HFFc6 (cell line): ENCODE measurements at places on chromosomes 4 and X. TPM values are rescaled to one million over a fixed set of nuclear protein-coding genes. Genes with fewer than 3 reads are reported as not detected.

ZNF718 gene
- total RNA-seq = 0.65 to 2.1 TPM (median 1.7 TPM) in 3 replicates

CCSER1 gene
- total RNA-seq = not detected in 3 replicates

IL2 gene
- total RNA-seq = not detected in 3 replicates

MND1 gene
- total RNA-seq = 3.0 to 8.8 TPM (median 8.5 TPM) in 3 replicates

ABCD1 gene
- total RNA-seq = 14.8 to 18.2 TPM (median 18.0 TPM) in 3 replicates

USP17L27 gene
- not detected in 3 replicates for total RNA-seq

NUDT11 gene
- total RNA-seq = 4.5 to 5.5 TPM (median 4.7 TPM) in 3 replicates

EDA2R gene
- 22.0 to 24.4 TPM (median 24.4 TPM) in 3 replicates for total RNA-seq

FAM236C gene
- total RNA-seq = not detected in 2 replicates

FRMPD4 gene
- 0.12 to 0.40 TPM (median 0.14 TPM) in 3 replicates for total RNA-seq

TXK gene
- total RNA-seq = not detected in 3 replicates

HGFAC gene
- not detected in 3 replicates for total RNA-seq

AR gene
- 9.7 to 15.5 TPM (median 12.6 TPM) in 3 replicates for total RNA-seq

FAT4 gene
- 11.3 and 16.0 TPM in 2 replicates for total RNA-seq

LUZP4 gene
- total RNA-seq = not detected in 3 replicates

POF1B gene
- not detected in 3 replicates for total RNA-seq

EDNRA gene
- 1.3 to 2.3 TPM (median 1.6 TPM) in 3 replicates for total RNA-seq

KLHL34 gene
- not detected in 3 replicates for total RNA-seq

ASB12 gene
- total RNA-seq = not detected in 3 replicates

GPR82 gene
- total RNA-seq = not detected in 3 replicates

CYBB gene
- not detected in 3 replicates for total RNA-seq

NLRP2B gene
- total RNA-seq = not detected in 3 replicates

RS1 gene
- not detected in 2 replicates for total RNA-seq

INTU gene
- 4.7 to 6.2 TPM (median 5.2 TPM) in 3 replicates for total RNA-seq

GAGE12E gene
- total RNA-seq = not detected in 2 replicates

PDE6B gene
- not detected in 3 replicates for total RNA-seq

HTR2C gene
- not detected in 3 replicates for total RNA-seq

SYNPO2 gene
- total RNA-seq = 11.6 and 38.8 TPM in 2 replicates

PIN4 gene
- 4.8 to 5.7 TPM (median 5.5 TPM) in 3 replicates for total RNA-seq

CLTRN gene
- 0.17 TPM in 1 of 2 replicates, not detected in the other for total RNA-seq

BBS12 gene
- total RNA-seq = 2.2 to 2.5 TPM (median 2.3 TPM) in 3 replicates

RENBP gene
- total RNA-seq = 0.48 TPM in 1 of 3 replicates, not detected in the others

ASB9 gene
- total RNA-seq = 0.34 and 0.48 TPM in 2 replicates

MAGEB1 gene
- total RNA-seq = not detected in 2 replicates

ZDHHC15 gene
- not detected in 3 replicates for total RNA-seq

NRK gene
- total RNA-seq = not detected in 3 replicates

PDGFRA gene
- 26.6 to 94.2 TPM (median 29.4 TPM) in 3 replicates for total RNA-seq

ADH1A gene
- not detected in 2 replicates for total RNA-seq

SSX2 gene
- total RNA-seq = not detected in 3 replicates

KLHL13 gene
- total RNA-seq = 0.08 TPM in 1 of 3 replicates, not detected in the others

SRPX2 gene
- total RNA-seq = 22.3 to 32.6 TPM (median 24.7 TPM) in 3 replicates

MMGT1 gene
- total RNA-seq = 29.5 to 31.8 TPM (median 30.4 TPM) in 3 replicates

FTHL17 gene
- not detected in 3 replicates for total RNA-seq
